Osteoblast (primary cell): ENCODE measurements at places on chromosomes 6 and 20. TPM values are rescaled to one million over a fixed set of nuclear protein-coding genes. Genes with fewer than 3 reads are reported as not detected.

DNA sequence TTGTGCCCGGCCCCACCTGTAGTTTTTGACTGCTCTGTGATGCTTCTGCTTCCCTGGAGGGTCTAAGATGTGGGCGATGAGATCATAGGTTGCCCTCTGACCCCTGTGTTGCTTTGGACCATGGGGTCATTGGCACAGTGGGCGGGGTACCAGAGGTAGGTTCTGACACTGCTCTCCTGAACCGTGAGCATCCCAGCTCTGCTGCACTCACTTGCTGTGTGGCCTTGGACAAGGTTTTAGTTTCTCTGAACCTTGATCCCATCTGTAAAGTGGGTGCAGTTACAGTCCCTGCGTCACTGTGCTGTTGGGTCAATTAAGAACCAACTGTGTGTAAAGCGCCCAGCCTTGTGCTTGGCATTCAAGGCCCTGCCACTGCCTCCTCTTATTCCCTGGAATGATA, 30.9 kb downstream of the SRC start:
- DNase-seq: no peak

DNA sequence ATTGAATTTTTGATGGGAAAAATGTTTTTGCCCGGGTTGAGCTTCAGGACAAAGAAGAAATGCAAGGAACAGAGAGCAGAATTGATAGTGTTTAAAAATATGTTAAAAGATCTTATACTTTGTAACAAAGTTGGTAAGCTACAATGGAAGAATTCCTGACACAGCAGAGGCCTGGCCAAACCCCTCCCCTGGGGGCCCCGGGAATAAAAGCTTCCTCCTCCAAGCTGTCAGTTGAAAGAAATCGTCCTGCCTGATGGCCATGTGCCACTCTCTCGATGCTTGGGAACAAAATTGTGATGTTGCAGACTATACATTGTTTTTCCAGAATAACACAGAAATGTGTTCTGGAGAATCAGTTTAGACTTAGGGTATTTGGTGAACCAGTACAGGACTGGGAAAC, 14.2 kb upstream of the TOX2 start:
- DNase-seq: no peak

DNA sequence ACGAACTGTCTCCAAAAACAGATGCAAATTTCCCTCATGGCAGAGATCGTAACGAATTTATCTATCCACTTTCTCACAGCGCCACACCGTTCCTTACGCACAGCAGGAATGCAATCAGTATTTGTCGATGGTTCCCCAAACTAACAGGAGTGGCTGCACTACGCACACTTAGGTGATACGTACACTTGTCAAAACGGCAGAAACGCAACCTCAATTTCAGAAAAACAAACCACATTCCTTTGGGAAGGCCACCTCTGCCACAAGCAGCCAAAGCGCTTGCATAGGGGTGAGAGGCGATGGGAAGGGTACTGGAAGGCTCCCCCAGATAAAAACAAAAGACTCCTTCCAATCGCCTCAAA, 638 bp downstream of the MDN1 start:
- DNase-seq: no peak

- DNase-seq: no peak
These were observed 53.9 kb downstream of the AFG1L start for GRCh38 chr6:108348655-108349349.

DNA sequence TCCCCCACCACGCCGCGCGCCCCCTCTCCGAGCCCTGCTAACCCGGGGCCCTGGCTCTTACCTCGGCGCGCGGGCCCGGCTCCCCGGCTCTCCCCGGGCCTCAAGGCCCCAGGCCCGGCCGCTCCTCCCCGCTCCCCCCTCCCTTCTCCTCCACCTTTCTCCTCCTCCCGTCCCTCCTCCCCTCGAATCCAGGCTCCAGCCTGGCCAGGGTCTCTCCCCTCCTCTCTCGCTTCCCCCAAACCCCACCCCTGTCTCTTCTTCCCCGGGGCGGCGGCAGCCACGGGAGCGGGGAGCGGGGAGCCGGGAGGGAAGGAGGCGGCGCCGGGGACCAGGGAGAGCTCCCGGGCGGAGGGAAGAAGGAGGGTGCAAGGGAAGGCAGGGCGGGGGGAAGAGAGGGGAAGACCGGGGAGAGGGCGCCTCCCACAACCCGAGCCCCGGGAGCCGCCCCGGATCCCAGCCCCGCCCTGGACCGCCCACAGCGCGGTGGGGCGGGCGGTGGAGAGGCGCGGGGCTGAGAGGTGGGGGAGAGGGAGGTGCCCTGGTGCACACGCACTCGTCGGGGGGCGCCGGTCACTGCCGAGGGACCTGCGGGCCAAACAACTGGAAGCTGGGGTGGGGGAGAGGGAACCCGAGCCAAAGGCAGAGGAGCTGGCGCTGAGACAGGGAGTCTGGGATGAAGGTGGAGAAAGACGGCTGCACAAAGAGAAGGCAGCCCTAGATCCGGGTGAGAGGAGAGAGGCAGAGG, at the start of gene GABBR1:
TSS of gene GABBR1 (minus strand) at position 395 of the 745 bp plus-strand sequence. CDS start 798 bp downstream, outside the sequence.
- peak; percentile 99 for DNase-seq

DNA sequence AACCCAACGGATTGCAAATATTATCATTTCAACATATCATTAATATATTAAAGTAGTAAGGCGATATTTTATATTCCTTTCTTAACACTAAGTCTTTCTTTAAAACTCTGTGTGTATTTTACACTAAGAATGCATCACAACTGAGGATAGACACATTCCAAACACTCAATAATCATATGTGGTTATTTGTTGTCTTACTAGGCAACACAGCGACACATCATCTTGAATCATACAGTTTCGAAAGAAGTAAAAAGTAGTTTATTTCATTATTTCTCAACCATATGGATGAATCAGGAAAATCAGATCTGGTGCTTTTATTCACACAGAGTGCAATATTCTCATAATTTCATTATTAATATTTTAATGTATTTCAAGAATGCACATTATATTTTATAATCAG, 662.4 kb downstream of the EPHA7 start:
- DNase-seq: no peak

- peak; percentile 93 for DNase-seq
These were observed 659 bp downstream of the TMX4 start for GRCh38 chr20:8018958-8019245.

DNA sequence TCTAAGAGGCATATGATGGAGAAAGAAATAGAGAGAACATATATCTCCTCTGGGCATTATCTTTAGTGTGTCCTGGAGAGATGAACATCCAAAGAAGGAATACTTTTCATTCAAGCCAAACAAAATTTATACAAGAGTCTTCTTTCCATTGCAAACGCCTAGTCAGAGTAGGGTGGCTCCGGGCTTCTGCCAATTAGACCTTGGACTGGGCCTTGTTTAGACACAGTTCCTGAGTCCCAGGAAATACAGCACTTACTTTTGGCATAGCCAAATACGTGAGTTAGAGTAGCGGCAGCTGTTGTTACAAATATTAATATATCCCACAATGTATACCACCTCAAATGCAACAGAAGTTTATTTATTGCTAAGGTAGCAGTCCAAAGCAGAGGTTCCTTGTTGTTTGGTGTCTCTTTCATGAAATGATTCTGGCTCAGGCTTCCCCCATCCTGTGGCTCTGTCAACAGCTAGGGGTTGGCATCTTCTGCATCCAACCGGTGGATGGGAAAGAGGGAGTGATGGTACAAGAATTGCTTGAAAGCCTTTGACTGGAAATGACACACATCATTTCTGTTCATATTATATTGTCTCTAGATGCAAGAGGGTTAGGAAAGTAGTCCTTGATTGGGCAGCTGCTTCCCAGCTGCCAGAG, 148.0 kb upstream of the SPACA1 start:
- DNase-seq: no peak

DNA sequence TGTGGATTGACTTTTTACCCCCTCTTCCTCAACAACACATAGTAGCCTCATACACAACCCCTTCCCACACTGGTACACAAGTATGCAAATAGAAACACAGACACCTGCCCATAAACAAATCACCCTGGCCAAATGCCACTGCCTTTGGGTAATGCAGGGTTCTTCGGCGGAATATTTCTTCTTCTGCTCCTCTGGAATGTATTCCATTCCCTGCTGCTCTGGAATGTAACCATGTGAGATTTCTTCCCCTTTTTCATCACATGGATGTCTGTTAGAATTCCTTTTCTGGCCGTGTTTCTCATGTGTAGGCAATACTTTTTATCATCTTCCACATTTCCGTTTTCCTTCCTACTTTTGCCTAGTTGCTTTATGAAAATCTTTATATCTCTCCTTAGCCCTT, 76.1 kb upstream of the TPD52L1 start:
- no peak for DNase-seq

DNA sequence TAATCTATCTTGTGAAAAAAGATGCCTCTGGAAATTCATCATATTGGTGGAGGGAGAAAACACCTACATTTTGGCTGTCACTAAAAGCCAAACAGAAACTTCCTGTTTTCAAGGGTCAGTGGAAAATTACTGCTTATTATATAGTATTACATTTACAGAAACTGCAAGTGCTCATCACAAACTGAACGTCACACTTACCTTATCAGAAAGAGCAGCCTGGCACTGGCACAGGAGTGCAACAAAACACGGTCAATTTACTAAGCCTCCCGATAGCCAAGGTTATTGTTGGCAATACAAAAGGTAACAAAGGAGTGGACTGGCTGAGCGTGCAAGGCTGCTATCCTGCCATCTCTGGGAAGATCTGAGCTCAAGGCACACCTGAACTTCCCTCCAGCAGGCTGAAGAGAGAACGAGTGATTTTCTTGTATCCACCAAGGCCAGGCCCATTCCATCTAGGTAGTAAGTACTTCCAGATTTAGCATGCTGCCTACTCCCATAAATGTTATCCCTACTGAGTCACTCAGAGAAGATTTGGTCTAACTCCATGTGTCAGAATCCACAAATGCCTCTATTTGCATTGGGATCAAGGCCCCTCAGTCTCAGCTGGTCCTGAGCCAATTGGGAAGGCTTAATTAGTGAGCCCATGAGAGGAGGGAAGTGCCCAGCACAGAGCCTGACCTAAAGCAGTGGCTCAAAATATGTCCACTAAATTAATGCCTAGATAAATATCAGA, 399.8 kb downstream of the BTBD9 start:
- DNase-seq: peak; percentile 85

DNA sequence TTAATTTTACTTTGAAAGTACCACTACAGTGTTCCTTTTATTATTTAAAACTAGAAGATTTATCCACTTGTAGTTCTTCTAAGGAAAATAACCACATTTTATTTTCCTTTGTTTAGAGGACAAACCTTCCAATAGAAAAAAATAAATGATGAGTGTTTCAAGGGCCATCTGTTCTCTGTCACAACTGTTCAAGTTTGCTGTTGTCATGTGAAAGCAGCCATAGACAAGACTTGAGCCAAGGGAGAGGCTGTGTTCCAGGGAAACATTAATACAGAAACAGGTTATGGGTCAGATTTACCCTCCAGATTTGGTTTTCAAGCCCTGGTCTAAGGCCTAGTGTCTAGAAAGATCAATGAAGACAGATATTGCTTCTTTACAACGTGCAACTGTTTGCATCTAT, 463.6 kb downstream of the C6orf118 start:
- DNase-seq: no peak

The ABHD12 gene
- total RNA-seq: 29.7 and 35.1 TPM in 2 replicates

DNA sequence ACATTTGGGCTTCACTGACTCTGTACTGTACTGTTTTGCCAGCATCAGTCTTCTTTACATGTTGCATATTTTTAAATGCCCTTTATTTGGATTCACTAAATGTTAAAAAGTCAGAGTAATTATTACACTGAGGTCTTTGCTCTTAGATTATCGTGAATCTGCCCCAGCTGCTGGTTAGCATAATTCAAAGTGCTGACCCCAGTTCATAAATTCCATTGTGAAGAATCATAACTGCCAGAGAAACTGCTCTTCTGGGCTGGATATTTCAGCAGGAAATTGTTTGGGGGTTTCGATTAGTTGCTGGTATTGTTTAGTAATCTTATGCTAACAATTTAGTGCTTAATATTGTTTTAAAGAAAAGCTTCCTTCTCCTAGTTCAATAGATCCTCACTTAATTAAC, 682.1 kb upstream of the MAP3K7 start:
- DNase-seq: no peak

GRCh38 chr20:49646126-49646525, 67.6 kb downstream of the B4GALT5 start:
- DNase-seq: peak; percentile 57

- no peak for DNase-seq
These were observed 13.7 kb upstream of the RTF2 start for GRCh38 chr20:56454754-56455153.

The SLC2A10 gene
- 44.2 and 47.4 TPM in 2 replicates for total RNA-seq

GRCh38 chr20:25565578-25566157, 19.7 kb downstream of the NINL start:
- no peak for DNase-seq

DNA sequence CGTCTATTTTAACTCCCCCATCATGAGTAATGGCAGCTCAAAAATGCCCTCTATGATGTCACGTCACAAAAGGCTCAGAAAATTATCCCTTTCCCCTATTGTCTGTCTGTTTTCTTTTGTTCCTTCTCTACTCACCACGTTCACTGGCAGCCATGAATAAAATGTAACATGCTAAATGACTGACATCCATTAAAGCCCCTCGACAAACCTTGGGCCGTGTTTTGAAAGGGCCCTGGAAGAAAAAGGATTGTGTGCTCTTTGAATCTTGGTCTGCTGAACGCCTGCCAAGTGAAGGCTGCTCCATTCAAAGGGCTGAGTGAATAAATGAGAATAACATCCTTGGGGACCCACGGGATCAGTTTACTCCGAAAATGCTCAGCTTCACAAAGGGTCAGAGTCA, 118.7 kb downstream of the RPS12 start:
- no peak for DNase-seq

GRCh38 chr20:32912688-32913087, 54.0 kb downstream of the EFCAB8 start:
- DNase-seq: peak; percentile 35

GRCh38 chr6:157519255-157520116, 138.5 kb downstream of the ZDHHC14 start:
- DNase-seq: no peak

The GGT7 gene
- 10.0 and 12.7 TPM in 2 replicates for total RNA-seq

GRCh38 chr20:51022227-51022802, 592 bp downstream of the KCNG1 start:
- DNase-seq: peak; percentile 86

The UST gene
- 18.1 and 21.2 TPM in 2 replicates for total RNA-seq

GRCh38 chr6:3884007-3884745, 35.0 kb downstream of the FAM50B start:
- peak; percentile 87 for DNase-seq

DNA sequence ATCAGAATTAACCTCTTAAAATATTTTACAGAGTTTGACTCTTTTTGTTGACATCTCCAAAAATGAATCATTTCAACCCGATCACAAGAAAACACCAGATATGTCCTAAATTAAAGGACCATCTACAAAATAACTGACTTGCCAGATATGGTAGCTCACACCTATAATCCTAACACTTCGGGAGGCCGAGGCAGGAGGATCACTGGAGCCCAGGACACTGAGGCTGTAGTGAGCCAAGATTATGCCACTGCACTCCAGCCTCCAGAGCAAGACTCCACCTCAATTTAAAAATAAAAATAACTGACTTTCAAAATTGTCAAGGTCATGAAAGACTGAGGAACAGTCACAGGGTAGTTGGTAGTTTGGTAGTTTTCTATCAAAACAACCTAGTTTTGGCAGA, 34.9 kb downstream of the DCDC2 start:
- no peak for DNase-seq
